NCI-H748 treated with DMSO at 0.1 percent for 48 hours (cell line): ENCODE measurements at places on chromosomes 6 and 20.

DNA sequence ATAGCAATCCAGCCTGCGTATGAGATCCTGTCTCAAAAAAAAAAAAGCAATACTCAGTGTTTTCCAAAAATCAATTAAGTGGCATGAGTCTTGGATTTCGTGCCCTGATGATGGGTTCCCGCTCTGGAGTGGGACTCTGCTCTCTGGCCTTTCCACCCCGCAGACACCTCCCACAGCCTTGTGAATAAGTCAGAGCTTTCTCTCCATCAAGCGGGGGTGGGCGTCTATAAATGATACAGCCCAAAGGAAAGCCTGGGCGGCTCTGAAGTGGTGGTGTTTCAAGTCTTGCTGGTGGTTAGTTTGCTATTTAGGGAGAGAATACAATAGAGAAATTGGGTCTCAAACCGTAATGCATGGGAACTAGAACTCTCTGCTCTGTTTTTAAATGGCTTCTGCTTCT is 52.5 kb upstream of the TAGAP start:
- DNase-seq = no peak

GRCh38 chr6:126232671-126233070 is 107.2 kb upstream of the CENPW start:
- no peak for DNase-seq

GRCh38 chr6:77425216-77425615 is 38.1 kb downstream of the HTR1B start:
- no peak for DNase-seq

GRCh38 chr6:164108869-164109769 is 694.6 kb downstream of the QKI start:
- DNase-seq = peak; percentile 11

DNA sequence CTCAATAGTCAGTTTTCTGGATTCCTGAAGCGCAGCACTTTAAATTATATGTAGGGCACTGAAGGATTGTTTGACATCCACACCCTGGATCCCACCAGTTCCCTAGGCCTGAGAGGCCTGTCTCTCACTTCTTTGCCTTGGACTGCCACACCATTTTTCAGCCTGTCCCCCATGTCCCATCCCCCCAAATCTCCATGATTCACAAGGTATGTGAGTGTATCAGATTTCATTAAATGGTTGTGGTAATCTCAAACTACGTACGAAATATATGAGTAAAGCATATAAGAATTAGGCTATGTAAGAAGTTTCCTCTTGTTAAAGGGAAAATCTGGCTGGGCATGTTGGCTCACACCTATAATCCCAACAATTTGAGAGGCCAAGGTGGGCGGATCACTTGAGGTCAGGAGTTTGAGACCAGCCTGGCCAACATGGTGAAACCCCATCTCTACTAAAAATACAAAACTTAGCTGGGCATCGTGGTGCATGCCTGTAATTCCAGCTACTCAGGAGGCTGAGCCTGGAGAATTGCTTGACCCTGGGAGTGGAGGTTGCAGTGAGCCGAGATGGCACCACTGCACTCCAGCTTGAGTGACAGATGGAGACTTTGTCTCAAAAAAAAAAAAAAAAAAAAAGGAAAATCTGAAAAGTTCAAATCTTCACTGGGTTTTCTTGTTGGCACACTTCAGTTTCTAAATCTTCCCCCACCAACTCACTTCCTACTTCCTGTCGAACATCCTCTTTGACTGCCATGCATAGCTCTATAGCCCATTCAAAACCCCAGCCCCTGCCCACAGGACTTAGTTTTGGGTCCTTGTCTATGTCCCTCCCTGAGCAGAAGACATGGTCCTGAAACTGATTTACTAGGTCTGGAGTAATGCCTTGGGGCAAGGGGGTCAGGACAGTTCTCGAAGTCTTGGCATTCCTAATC is 97.3 kb upstream of the SHLD1 start:
- no peak for DNase-seq

DNA sequence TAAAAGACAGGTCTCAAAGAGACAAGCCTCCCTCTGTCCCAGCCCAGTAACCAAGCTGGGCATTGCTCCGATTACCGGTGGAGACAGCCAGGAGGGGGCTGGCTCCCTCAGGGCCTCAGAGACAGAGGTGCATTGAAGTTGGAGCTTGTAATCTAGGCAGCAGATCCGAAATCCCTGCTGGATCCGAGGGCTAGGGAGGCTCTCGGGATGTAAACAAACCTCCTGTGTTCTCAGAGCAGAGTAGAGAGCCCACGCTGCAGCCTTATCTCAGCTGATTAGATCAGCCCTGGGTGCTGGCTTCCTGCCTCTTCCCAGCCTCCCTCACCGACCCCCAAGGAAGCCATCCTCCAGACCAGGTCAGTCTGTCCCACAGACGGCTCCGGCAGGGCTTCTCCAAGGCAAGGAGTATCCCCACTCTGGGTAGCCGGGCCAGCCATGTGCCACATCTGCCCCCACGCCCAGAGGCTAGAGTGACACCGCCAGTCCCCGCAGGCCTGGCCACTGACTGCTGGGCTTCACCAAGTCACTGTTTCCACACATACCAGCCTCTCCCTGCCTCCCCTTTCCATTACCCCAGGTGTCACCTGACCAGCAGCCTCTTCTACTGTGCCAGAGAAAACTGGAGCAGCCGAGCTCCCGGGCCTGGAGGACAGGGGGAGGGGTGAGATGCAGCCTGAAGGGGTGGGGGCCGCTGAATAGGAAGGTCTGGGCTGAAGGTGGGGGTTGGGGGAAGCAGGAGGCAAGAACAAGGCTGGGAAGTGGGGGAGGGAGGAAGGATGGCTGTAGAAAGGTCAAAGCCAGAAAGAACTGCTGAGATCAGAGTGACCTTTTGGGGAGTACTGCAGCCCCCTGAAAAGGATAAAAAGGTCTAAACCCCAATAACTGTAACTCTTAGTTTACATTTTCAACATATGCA is 6.0 kb downstream of the SDC4 start:
- no peak for DNase-seq

DNA sequence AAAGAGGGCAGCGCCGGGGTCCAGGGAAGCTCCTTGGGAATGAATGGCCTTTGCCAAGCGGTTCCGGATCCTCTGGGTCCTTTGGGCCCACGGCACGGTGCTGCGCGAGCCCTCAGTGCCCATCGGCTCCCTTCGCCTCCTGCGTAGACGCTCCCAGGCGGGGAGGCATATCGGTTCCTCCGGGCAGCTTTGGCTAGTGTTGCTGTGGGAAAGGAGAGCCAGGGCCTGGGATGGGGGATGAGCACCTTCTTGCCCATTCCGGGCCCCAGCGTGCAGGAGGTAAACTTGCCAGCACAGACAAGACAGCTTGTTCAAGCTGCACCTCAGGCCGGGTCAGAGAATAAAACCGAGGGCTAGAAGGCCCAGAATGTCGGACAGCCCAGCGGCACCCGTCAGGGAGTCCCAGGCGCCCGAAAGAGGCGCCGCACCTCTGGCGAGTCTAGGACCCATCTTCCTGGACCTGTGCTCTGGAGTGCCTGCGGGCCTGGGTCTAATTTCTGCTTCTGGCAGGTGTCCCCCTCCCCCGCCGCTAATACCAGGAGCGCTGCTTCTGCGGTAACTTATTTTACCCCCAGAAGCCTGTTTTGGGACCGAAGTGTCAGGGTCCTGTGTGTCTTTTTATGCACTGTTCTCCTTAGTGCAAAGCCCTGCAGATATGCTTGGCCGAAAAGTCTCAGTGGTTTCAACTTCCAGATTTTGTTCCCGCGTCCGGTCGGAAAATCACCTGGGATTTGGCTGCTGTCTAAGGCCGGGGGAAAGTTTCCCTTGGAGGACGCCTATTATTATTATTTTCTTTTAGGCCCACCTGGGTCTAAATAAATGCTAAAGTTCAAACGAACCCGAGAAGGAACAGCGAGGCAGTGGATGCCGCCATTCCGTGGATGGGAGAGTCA is 1.7 kb upstream of the TFAP2C start:
- DNase-seq = no peak

- DNase-seq = no peak
Observed at GRCh38 chr6:43698584-43699349, 11.2 kb upstream of the MRPS18A start.

- no peak for DNase-seq
Observed at GRCh38 chr20:59824711-59825562, 108.5 kb downstream of the SYCP2 start.

- no peak for DNase-seq
Observed at GRCh38 chr20:15561707-15562404, 1011.4 kb downstream of the KIF16B start.

- no peak for DNase-seq
Observed at GRCh38 chr6:63859528-63859927, 223.9 kb downstream of the PHF3 start.

DNA sequence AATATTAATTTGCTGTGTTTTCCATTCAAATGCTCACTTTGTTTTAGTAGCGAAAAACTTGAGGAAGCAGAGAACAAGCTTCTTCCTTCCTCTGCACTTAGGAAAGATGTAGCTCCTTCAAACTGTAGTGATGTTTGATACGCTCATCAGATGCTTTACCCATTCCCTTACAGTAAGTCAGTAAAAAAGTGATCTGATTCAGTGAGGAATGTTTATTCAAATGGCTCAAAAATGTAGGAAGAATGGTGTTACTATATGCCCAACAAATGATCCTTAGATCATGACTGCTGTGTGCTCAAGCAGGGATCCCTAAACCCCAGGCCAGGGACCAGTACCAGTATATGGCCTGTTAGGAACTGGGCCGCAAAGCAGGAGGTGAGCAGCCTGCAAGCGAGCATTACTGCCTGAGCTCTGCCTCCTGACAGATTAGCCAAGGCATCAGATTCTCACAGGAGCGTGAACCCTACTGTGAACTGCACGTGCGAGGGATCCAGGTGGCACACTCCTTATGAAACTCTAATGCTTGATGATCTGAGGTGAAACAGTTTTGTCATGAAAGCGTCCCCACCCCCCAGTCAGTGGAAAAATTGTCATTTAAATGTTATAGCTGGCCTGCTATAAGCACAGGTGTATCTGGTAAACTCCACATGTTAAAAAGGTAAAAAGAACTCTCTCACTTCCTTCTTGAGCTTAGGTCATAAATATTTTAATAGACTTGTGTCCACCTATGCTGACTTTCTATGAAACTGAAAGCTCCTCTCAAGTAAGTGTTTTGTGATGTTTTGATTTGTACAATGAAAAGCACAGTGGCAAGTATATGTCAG is 187.2 kb downstream of the FOXC1 start:
- no peak for DNase-seq

DNA sequence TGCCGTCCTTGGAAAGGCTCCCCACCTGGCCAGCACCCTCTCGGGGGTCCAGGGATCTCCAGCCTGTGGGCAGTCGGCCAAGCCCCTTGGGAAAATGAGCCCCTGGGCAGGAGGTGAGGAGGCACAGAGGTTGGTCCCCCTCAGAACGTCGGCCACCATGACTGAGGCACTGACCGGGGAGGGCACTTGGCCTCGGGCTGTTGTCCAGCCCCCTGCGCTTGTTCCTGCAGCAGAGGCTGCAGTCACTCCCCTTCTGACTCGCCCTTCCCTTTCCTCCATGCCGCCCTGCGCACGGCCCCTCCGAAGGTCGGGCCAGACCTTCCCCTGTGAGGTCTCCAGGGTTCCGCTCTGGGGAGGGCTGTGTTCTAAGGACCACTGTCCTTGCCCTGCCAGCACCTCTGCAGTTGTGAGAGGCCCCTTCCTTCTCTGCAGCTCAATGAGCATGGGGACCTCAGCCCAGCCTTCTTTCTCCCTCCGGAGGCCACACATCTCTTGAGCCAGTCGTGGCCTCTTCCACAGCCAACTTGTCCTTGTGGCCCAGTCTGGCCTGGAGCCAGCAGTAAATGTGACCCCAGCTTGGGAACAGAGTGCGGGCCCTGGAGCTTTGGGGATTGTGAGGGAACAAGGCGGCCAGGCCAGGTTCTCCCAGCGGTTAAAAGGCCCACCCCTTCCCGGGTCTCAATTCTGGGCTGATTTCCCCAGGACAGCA is 195.5 kb downstream of the DLL1 start:
- DNase-seq = no peak

DNA sequence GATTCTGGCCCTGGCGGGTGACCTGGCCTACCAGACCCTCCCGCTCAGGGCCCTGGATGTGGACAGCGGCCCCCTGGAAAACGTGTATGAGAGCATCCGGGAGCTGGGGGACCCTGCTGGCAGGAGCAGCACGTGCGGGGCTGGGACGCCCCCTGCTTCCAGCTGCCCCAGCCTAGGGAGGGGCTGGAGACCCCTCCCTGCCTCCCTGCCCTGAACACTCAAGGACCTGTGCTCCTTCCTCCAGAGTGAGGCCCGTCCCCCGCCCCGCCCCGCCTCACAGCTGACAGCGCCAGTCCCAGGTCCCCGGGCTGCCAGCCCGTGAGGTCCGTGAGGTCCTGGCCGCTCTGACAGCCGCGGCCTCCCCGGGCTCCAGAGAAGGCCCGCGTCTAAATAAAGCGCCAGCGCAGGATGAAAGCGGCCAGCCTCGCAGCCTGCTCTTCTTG is 868 bp upstream of the SLC2A4RG start:
- no peak for DNase-seq

- DNase-seq = no peak
Observed at GRCh38 chr20:21623781-21624094, 81.7 kb upstream of the PAX1 start.

DNA sequence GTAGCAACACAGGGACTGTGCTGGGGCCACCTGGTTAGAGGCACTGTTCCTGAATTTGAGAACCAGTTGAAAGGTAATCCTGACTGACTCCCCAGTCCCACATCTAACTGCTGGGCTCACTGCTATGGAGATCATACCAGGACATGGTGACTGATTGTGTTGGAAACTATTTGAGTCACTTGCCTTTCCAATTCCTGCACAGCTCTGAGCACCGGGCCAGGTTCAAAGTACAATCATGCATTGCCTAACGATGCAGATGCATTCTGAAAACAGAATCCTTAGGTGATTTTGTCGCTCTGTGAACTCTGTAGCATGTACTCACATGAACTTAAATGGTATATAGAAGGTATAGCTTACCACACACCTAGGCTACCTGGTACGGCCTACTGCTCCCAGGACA is 215.3 kb downstream of the BMP7 start:
- no peak for DNase-seq

- no peak for DNase-seq
Observed at GRCh38 chr20:25541676-25542075, 43.7 kb downstream of the NINL start.

DNA sequence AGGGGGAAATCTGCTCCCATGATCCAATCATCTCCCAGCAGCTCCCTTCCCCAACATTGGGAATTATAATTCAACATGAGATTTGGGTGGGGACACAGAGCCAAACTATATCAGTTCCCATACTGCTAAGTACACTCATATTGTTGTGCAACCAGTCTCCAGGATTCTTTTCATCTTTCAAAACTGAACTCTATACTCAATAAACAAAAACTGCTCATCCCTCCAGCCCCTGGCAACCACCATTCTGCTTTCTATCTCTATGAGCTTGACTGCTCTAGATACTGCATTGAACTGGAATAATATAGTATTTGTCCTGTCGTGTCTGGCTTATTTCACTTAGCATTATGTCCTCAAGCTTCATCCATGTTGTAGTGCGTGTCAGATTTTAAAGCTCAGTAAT is 42.9 kb downstream of the STX11 start:
- no peak for DNase-seq

GRCh38 chr6:144630857-144631256 is 345.7 kb downstream of the UTRN start:
- no peak for DNase-seq

- no peak for DNase-seq
Observed at GRCh38 chr20:20417876-20418676, 50.2 kb downstream of the INSM1 start.
